Muscle of arm (tissue), 14 donors: ENCODE measurements at places on chromosomes 6 and 20.

DNA sequence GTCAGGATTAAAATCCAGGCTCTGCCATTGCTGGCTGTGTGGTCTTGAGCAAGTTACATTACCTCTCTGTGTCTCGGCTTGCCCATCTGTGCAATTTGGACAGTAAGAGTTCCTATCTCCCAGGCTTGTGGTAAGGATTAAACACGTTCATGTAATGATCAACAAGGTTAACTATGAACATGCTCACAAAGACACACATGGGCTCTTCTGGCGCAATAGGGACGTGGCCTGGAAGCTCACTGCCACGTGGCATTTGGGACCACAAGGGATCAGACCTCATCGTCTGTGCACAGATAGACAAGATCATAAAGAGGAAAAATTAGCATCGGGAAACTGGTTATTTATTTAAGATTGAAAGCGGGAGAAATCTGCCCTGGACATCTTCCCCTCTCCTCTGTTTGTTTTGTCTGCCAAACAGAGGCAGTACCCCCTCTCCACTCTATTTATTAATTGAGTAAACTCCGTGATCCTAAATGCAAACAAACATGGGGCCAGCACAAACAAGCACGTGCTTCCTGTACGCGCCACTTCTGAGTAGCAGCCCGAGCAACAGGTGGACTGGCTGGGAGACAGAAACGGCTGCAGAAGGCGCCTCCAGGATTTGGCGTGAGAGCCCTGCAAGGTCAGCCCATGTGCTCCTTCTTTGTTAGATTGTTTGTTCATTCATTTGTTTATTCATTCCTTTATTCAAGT lies 95.0 kb downstream of the CDH26 start:
- DNase-seq = no peak

- DNase-seq = no peak
These were observed 254.7 kb upstream of the MOCS1 start for GRCh38 chr6:40188931-40189330.

GRCh38 chr6:1599469-1599868 lies 10.2 kb upstream of the FOXC1 start:
- no peak for DNase-seq

DNA sequence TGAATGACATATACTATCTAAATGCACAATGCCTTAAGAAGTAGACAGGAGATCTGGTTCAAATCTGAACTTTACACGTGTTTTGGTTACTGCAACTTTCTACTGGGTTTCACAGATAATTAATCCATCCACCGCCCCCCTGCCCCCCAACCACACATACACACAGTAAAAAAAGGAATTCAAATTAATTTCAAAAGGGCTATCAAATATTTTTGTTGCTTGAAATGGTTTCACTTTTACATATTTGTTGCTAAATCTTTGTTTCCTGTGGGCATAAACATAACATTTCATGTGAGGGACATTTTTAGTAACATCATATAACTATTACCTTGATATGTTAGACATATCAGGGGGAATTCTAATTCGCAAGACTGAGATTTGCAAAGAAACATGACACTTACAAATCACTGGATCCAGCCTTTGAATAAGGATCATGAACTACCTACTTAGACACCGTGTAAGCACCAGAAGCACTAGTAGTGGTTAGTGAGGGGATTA lies 7.5 kb downstream of the NEDD9 start:
- DNase-seq = no peak

DNA sequence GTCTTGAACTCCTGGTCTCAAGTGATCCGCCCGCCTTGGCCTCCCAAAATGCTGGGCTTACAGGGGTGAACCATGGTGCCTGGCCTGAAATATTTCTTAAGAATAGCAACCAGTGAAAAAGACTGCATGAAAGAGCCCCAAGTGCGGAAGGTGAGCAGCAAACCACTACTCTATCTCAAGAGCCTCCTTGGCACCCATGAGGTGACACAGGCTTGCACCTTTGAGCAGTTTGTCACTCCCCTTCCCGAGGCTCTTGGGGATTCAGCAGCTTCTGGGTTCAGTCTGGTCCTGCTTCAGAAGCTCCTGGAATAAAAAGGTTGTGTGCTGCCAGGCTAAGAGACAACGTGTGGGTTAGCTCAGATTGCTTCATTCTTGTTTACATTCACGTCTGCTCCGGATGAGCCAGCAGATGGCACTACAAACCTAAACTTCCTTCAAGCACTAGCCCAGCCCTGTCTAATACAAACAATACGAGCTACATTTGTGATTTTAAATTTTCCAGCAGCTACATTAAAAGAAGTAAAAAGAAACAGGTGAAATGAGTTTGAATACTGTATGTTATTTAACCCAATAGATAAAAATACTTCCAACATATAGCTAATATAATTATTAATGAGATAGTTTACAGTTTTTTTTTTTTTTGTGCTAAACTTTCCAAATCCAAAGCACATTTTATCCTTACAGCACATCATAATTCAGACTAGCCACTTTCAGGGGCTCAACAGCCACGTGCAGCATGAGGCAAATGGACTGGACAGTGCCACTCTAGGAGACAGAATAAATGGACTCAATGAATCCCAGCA lies 46.2 kb downstream of the GJA10 start:
- peak; percentile 75 for DNase-seq

GRCh38 chr6:34940030-34940434 lies 51.0 kb downstream of the ANKS1A start:
- no peak for DNase-seq

GRCh38 chr6:131292145-131292938 lies 157.1 kb downstream of the AKAP7 start:
- DNase-seq = no peak

- peak; percentile 30 for DNase-seq
These were observed 38.0 kb downstream of the RWDD2A start for GRCh38 chr6:83231146-83231545.

DNA sequence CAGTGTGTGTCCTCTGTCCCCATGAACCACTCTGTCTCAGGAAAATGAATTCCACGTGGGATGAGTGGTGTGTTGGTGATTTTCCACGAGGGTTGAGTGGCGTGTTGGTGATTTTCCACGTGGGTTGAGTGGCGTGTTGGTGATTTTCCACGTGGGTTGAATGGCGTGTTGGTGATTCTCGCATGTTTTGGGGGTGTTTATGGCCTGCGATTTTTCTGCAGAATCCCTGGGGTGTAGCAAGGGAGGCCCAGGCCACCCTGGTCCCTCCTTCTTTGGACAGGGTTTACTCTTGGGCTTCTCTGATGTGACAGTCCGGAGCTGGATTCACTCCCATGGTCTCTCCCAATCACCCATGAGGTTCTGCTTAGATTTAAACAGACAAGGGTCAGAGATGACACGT lies 90.6 kb upstream of the FRMD1 start:
- no peak for DNase-seq

GRCh38 chr6:88167352-88167937 lies 1.3 kb upstream of the CNR1 start:
- no peak for DNase-seq

DNA sequence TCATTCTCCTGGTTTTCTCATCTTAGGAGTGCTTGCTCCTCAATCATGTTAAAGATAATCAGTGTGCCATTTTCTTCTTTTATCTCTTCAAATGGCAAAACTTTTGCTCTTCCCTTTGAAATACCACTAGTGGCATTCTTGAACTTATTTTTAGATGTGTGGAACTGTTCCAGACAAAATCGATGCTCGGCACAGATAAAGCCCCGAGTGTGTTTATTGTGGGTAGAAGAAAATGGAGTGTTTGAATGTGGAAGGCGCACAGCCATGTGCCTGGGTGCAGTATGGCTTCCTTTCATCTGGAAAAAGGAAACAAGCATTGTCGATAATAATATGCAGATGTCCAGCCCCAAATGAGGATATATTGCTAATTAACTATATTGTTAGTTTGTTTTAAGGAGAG lies 42.4 kb downstream of the ISM1 start:
- DNase-seq = no peak

- DNase-seq = peak; percentile 43
These were observed 122.6 kb upstream of the PLCB4 start for GRCh38 chr20:8946036-8946940.
